Fibroblast of villous mesenchyme (primary cell): ENCODE measurements at places on chromosomes 2 and 18. TPM values are rescaled to one million over a fixed set of nuclear protein-coding genes. Genes with fewer than 3 reads are reported as not detected.
A peak's percentile ranks its signal among the peaks of the same experiment; 100 is the strongest.

GRCh38 chr18:43777636-43778304 lies 500.5 kb upstream of the SYT4 start:
- DNase-seq, result peak; percentile 18

Gene SYT4
- total RNA-seq, result not detected in 2 replicates

Gene TNFAIP6
- 13.2 and 14.2 TPM in 2 replicates for total RNA-seq

- DNase-seq, result peak; percentile 66
These were observed 72.3 kb downstream of the FMNL2 start for GRCh38 chr2:152407204-152407721.

DNA sequence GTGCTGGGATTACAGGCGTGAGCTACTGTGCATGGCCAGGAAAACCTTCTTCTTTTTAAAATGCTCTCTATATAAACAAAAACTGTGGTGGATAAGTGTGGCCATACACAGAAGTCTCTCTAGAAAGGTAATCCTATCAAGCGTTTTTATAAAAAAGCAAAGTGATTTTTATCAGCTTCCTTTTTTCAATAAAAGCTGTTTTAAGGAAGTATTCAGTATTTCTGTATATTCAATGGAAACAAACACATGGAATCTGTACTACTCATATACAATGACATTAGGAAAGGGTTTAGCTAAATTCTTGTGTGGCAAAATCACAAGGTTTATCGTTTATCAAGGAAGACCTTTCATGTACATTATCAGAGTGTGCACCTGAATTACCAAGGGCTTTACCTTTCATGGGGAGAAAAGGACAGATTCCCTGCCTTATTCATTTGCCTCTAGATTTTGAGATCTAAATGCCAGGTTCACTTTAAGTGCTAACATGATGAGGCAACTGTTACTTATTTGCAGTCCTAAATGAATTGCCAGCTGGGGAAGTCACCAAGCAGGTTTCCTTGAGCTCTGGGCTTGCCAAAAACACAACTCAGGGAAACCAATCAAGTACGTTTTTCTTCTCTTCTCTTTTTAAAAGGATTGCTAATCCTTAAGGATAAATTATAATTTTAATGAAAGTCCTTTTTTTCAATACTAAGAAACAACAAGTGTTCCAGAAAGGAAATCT lies 70.8 kb downstream of the RTN4 start:
- no peak for DNase-seq

Gene CCDC178
- total RNA-seq, result 0.32 and 0.43 TPM in 2 replicates

Gene COLEC12
- 3.9 and 7.4 TPM in 2 replicates for total RNA-seq

DNA sequence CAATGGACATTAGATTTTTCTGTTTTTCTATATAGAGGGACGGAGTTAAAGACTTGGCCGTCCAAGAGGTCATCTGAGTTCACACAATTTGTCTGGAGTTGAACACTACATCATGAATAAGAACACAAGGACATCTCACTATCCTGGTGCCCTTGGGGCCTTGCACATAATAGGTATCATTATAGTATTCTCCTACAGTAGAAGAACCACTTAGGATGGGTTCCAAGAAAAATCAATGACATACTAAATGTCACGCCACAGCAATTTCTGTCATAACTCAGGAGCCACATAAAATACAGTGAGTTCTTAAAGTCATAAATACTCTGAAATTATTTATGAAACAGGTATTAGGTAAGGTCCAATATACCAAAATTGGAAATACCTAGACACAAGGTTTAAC lies 154.4 kb downstream of the NCKAP5 start:
- DNase-seq, result no peak

DNA sequence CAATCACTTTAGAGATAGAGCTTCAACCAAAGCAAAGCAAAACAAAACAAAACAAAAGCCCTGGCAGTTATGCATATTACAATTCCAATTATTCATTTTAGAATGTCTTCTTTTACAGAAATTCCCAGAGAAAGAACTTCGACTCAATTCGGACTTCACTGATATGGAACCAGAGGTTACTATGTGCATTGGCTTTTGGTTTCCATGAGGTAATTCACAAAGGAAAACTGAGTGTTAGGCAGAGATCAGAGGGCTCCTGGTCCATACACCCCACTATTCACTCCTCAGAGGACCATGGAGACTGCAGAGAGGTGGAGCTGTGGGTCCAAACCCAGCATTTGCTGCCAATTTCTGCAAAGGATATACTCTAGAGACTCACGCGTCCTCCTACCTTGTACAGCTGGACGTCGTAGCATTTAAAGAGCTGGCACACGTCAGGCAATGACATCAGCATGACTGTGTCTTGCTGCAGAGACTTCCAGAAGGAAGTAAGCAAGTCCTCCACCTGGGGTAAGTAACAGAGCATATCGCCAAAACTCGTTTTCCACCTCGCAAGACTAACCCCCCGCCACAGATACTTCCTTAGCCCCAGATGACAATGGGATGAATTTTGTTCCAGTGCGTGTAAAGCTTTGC lies 31.3 kb upstream of the CREG2 start:
- DNase-seq, result no peak

Gene FOXI3
- not detected in 2 replicates for total RNA-seq

DNA sequence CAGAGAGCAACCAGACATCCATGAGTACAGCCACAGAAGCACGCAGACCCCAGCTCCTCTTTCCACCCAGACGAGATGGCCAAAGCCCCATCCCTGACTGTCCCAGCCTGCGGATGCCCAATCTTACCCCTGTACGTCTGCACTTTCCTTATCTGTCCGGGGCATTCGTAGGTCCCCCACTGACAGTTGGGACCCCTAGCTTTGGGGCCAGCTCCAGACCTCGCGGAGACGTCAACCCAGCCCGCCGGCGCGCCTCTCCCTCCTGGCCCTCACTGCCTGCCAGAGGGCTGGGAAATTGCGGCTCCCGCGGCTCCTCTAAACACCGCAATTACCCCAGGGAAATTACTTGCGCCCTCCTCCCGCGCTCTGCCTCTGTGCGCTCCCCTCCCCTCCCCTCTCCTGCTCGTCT lies 2.3 kb downstream of the ECEL1 start:
- no peak for DNase-seq
